ENCODE measurements at places on chromosomes 5 and 9. TPM values are rescaled to one million over a fixed set of nuclear protein-coding genes. Genes with fewer than 3 reads are reported as not detected.

EQTN gene
- total RNA-seq = not detected

PCDHB8 gene
- total RNA-seq = 0.26 TPM

CKMT2 gene
- 19.3 TPM for total RNA-seq

ADRB2 gene
- total RNA-seq = 4.5 TPM

C9 gene
- under 0.01 TPM for total RNA-seq

NPDC1 gene
- 15.7 TPM for total RNA-seq

DNA sequence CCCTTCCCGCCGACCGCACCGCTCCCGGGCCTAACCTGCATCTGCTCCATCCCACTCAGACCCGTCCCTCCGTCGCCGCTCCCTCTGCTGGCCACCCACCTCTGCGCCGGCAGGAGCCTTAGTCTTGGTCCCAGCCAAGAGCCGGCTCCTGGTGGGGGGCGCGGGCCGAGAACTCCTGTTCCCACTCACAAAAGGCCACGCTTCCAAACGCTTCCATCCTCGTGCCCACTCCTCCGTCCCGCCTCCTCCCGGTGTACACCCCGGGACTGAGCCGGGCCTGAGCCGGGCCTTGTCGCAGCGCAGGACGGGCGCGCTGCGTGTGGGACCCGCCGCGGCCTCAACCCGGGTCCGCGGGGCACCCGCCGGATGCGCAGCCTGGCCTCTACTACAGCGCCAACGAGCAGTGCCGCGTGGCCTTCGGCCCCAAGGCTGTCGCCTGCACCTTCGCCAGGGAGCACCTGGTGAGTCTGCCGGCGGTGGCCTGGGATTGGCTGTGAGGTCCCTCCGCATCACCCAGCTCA lies 7.5 kb downstream of the ADAMTS13 start:
- no peak for DNase-seq

DNA sequence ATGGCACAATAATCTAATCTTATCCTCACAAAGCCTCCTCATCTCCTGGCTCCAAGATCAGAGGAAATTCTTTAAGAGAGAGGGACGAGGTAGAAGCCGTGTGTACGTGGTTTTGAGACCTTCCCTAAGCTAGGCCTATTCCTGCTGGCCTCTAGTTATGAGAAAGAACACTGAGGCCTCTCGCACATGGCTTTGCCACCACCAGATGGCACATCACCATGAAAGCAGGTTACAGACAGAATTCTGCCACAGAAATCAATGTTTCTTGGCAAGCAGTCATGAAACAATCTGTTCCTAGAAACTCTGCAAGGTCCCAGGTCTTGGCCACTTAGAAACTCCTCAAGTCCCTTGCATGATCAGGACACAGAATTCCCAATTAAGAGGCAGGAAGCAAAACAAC lies 268.2 kb upstream of the TAS2R1 start:
- peak; percentile 19 for DNase-seq

- no peak for DNase-seq
These were observed 58.0 kb upstream of the RNF130 start for GRCh38 chr5:180129291-180130190.

DNA sequence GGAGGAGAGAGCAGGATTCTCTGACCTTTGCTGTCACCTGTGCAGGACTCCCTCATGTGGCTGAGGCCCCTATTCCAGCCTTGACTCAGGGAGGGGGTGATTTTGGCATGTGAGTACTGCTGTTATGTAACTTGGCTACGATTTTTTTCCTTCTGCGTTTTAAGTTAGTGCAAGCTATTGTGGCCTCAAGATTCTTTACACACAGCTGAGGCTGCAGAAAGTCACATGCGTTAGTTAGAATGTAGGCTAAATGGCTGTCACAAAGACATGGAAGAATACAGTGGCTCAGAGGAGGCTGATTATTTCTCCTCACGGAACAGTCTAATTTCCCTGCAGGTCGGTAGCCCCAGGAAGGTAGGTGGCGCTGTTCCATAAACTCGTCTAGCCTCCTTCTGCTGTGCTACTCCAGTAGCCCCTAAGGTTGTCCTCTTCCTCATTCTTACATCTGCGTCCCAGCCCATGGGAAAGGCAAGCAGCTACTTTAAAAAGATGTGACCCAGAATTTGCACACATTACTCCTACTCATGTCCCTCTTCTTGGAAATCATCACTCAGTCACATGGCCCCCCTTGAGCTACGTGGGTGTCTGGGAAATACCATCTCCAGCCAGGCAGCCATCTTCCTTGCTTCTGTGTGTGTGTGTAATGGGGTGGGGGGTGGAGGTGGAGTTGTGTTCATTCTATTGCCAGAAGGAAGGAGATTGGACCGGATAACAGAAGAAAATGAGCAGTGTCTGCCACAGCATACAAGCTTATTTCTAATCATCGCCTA lies 486.6 kb downstream of the CCDC171 start:
- peak; percentile 45 for DNase-seq

GRCh38 chr9:130779153-130779855 lies 55.8 kb upstream of the ABL1 start:
- DNase-seq = peak; percentile 54

GRCh38 chr5:132419502-132420468 lies 50.3 kb downstream of the SLC22A5 start:
- peak; percentile 71 for DNase-seq

GRCh38 chr5:31300501-31300900 lies 107.0 kb downstream of the CDH6 start:
- DNase-seq = no peak

GRCh38 chr9:8871396-8871795 lies 1071.8 kb upstream of the DMAC1 start:
- DNase-seq = no peak

DNA sequence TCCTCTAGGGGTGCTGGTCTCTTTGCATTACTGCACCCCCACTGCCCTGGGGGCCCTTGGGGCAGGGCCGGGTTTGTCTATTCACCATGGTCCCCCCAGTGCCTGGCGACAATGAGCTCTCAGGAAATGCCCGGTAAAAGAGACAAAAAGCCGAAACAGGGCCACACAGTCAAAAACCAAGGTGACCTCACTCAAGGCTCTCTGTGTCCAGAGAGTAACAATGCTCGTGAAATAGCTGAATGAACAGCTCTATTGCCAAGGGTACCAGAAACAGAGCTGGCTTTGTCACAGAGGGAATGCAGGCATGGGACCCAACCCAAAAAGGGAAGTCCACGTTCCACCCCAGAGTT lies 16.0 kb downstream of the SH3PXD2B start:
- DNase-seq = no peak

DNA sequence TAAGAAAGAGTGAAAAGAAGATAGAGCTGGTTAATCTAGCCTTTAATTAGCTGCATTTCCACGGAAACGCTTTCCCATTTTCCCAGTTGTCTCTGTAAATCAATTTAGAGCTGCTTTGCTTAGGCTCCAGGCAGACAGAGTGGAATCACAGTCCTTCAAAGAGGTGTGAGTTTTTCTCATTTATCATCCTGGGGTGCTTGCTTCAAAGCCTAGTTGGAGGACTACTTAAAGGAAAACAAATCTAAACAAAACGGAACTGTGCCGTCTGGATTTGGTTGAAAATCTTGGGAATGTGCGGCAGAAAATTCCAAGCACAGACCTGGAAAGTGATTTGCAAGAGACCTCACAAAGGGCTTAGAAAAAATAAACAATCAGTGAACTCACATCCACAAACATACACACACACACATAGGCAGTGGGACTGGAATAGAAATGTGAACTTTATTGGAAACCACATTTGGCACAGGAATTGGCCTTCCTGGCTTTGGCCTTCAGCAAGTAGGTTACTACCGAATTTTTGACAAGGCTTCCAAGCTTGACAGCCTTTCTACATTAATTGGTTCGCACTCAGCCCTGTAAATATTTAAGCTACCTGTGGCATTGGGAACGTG lies 235.2 kb upstream of the SLC24A2 start:
- DNase-seq = peak; percentile 64

DNA sequence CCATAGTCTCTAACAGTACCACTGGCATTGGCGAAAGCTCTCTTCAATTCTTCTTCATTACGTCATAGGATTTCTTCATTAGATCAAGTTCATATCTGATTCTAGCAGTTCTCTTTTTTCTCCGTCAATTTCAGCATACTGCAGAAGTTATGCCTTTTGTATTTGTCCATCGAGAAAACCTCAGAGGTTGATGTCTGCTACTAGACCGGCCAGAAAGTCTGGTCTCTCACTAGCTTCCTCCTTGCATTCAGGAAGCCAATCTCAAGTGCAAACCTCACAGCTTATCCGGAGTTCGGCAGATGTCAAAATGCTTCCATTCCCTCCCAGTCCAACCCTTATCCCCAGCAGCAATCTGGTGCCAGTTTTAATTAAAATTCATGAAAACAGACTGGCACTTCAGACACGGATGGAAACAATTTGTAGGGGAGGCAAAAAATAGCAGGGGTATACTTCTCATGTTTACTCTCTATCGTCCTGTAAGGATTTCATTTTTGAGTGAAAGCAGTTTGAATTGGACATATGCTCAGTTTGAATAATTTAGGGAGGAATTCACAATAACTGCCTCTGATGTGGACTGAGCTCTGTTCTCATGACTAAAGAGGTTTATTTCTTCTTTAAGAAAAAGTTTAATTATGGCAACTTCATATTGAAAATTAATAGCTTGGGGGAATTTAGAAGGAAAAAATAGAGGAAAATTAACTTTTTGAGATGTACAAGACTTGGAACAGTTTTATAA lies 56.4 kb upstream of the TMC1 start:
- no peak for DNase-seq
